ENCODE measurements at places on chromosomes 4 and X.

DNA sequence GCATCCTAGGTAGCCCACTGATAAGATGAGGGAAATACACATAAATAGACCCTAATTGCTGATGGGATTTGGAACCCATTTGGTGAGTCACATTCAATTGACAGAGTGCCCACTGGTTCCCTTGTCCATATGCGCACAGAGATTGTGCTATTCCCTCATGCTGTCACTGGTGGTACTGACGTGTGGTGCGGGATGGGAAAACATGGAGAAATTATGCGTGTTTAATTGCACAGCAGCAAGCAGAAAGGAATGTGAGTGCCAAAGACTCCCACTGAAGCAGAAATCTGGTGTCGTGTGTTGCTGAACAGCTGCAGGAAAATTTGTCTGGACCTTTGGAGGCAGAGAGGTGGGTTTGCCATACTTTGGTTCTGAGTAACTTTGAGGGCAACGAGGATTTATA is 92.2 kb downstream of the NHSL2 start:
- DNase-seq, result no peak

DNA sequence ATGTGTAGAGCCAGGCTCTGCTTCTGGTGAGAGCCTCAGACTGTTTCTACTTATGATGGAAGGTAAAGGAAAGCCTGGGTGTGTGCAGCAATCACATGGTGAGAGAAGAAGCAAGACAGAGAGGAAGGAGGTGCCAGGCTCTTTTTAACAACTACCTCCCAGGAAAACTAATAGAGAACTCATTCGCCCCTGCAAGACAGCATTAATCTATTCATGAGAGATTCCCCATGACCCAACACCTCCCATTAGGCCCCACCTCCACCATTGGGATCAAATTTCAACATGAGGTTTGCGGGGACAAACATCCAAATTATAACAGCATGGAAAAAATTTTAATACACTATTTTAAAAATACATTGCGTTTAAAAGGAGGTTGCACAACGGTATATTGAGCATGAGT is 24.7 kb upstream of the GRIA3 start:
- no peak for DNase-seq

DNA sequence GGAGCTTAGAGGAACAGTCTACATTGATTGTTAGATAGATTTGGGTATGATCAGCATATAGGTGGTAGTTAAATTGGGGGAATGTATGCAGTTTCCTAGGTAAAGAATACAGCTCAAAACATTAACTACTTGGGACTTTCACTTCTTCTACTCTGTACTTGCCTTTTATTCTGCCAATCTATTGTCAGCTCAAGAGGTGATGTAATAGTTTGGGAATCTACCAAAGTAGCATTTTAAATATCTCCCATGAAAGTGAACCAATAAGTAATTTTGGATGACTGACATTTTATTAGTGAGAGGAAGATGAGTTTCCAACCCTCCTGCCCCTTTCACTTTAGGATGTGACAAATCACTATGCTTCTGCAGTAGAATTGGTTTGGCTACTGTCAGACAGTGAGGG is 43.4 kb downstream of the NUDT6 start:
- no peak for DNase-seq

DNA sequence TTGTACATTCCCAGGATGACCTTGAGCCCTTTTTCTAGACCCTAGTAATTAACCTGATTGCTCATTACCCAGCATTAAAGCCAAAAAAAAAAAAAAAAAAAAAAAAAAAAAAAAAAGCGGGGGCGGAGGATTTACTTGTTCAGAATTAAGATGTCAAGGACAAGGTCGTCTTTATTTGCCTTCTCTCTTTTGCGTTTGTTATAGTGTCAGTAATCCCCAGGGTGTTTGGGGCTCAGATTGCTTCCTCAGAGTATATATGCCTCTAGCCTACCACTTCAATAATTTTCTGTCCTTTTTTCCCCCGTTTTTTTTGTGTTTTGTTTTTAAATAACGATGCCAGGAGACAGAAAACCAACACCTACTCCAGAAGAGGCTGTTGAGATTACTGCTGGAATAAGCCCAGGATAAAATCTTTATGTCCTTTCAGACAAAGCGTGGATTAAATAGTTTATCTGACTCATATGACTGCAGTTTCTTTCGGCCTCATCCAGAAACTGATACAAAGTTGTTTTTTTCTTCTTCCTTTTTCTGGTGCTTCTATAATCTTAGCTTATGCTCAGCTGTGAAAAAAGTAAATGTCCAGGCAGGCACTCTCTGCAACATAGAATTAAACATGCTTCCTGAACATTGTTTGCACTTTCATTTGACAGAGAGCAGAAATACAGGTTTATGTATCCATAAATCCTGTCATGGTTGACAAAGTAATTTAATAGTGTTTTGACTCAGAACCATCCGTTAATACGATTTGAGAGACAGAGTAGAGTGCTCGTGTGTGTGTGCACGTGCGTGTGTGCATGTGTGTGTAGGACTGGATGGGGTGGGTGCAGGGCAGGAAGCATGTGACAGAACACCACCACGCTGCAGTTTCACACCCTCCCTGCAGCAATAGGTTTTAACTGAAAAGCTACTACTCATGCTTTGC is 138.6 kb downstream of the AFF1 start:
- no peak for DNase-seq

- DNase-seq, result no peak
These were observed 48.0 kb downstream of the TMEM164 start for GRCh38 chrX:110050901-110051300.

DNA sequence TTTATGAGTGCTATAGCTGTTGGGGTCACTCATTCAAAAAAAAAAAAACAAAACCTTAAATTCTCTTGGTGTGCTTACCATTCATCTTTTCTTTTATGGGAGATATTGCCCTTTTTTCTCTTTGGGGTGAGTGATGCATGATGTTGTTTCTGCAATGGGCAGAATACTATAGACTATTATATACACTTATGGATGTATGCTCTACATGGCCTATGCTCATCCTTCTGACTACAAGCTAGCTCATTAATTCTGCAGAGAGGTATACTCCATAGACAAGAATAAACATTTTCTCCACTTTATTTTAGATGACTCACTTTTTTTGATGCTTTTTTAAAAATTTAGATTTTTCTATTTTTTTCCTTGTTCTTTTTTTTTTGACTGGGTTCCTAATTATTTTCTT is 160.3 kb upstream of the ANK2 start:
- no peak for DNase-seq

- DNase-seq, result no peak
These were observed 109.0 kb downstream of the UCHL1 start for GRCh38 chr4:41365681-41366080.

DNA sequence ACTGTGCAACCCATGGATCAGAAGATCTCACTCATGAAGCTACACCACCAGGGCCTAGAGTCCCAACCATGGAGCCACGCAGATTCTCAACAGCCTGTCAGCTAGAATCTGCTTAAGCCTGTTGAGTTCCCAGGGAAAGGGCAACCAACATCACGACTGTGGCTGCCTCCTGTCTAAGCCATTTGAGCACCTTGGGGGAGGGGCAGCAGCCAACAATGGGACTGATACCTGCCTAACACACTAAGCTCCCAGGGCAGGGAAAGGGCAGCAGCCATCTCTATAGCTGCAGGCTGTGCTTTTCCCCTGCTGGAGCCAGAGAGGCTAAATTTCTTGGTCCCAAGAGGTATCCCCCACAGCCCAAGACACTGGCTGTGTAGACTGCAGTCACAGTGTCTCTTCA is 96.5 kb upstream of the TCEAL2 start:
- DNase-seq, result no peak

DNA sequence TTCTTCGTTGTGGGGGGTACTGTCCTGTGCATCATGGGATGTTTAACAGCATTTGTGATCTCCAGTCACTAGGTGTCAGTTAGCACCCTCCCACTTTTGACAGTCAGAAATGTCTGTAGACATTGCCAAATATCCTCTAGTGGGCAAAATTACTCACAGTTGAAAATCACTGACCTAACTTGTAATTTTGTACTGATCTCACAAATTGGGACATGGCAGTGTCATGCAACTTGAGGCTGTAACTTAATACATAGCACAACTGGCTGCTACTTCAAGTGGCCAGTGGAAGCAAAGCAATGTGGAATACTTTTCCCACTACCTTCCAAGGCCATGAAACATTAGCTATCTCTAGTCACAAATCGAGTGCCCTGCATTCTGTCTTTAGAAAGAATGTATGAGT is 23.2 kb upstream of the TSPAN7 start:
- DNase-seq, result no peak

- DNase-seq, result no peak
These were observed 276.0 kb upstream of the TET2 start for GRCh38 chr4:104870495-104871233.

- DNase-seq, result no peak
These were observed 163.1 kb downstream of the EVC2 start for GRCh38 chr4:5545271-5545670.

GRCh38 chr4:3634281-3634857 is 102.1 kb upstream of the LRPAP1 start:
- DNase-seq, result no peak

DNA sequence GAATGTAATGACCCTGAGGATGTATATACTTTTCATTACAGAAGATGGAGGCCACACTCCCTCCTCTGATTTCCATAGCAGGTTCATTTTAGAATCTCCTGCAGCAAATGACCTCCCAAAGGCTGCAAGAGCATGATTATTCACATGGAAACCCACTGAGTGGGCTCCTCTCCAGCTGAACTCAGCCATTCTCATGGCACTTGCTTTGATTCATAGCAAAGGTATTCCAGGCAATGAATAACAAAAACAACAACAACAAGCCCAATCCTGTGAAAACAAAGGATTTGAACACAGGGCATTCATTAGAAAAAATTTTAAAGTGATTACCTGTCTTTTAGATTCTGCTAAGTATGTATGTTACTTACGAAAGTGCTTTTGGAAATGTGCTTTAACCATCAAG is 894.0 kb upstream of the FRG1 start:
- DNase-seq, result no peak

- DNase-seq, result no peak
These were observed 98.4 kb downstream of the MID1IP1 start for GRCh38 chrX:38899650-38900049.

DNA sequence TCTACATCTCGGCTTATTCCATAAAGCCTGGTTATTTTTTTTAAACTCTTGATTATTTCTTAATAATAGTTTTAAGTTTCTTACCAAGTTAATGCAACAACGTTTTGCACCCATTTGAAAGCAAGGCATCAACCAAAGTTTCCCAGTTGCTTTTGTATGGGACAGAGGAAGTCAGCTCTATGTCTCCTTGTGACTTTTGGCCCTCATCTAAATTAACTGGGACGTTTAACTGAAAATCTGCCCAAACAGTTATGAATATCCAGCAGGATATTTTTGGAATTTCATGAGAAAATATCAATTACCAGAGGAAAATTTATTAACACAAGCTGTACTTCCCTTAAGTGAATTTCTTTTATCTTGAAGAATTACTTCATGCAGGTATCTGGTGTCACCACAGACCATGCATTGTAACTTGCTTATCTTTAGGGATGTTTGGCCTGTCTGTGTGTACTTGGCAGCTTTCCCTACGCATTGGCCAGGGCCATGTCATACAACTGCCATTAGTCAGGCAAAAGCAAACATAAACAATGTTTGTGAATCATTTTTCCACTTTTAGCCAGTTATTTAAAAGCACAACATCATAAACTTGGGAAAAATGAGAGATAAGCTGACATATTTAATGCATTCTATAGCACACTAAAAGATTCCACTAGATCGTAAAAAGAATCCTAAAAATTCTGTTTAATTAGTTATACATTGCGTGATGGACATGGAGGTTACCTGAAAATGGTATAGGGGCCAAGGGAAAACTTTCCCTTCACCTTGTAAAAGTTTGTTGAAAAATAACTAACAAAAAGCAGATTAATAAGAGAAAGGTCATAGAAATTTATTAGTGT is 101.4 kb upstream of the PDE5A start:
- DNase-seq, result peak; percentile 70

- DNase-seq, result no peak
These were observed 558.9 kb downstream of the SPOCK3 start for GRCh38 chr4:166675411-166675810.

DNA sequence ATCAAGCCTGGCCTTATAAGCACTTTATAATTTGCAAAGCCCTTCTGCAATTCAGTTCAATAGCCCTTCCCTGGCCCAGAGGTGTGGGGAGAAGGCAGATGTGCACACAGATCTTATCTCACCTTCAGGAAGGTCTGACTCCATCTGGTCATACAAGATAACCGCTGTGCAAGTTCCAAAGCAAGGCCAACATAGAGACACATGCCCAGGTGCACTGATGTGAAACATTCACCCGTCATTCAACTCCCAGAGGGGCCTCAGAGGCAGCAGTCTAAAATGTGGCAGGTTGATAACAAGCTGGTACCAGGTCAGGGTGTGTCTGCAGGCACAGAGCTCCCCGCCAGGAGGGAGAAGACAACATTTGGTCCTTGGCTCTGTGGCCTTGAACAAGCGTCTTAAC is 10.9 kb upstream of the WFS1 start:
- no peak for DNase-seq

DNA sequence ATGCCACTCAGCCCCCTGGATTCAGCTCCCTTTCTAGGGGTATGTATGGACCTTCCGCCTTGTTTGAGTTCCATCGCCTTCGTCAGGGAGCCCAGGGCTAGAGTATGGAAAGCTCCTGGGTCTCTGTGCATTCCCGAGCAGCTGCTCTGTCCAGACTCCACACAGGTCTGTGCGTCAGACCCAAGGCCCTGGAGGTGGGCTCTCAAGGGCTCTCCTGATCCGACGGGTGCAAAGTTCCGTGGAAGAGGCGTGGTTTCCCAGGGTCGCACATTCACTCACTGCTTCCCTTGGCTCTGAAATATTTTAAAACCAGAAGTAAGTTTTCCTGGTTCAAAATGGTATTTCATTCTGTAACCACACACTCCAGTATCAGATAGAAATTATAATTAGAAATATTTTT is 863.2 kb downstream of the TRIML1 start:
- DNase-seq, result no peak

- DNase-seq, result peak; percentile 3
These were observed 7.5 kb downstream of the APEX2 start for GRCh38 chrX:55007656-55008055.

GRCh38 chr4:41934514-41934900 is 722 bp upstream of the TMEM33 start:
- DNase-seq, result no peak

- peak; percentile 28 for DNase-seq
These were observed 181.1 kb upstream of the WDFY3 start for GRCh38 chr4:85147481-85148076.

- no peak for DNase-seq
These were observed 132.2 kb upstream of the AGA start for GRCh38 chr4:177574446-177574845.

- no peak for DNase-seq
These were observed 10.9 kb downstream of the LRBA start for GRCh38 chr4:151004222-151004621.

GRCh38 chr4:101600287-101600686 is 190.2 kb upstream of the BANK1 start:
- DNase-seq, result no peak

GRCh38 chr4:66340286-66340893 is 670.1 kb upstream of the EPHA5 start:
- no peak for DNase-seq

Measured in AG09309 (cell line).